ENCODE measurements at places on chromosomes 4 and X.

- no peak for ATAC-seq
Measured at GRCh38 chr4:151784706-151785105, 23.9 kb upstream of the GATB start.

- no peak for ATAC-seq
Measured at GRCh38 chr4:55545151-55545550, 1.6 kb downstream of the CLOCK start.

GRCh38 chr4:20612313-20612712, 87.9 kb upstream of the PACRGL start:
- no peak for ATAC-seq

DNA sequence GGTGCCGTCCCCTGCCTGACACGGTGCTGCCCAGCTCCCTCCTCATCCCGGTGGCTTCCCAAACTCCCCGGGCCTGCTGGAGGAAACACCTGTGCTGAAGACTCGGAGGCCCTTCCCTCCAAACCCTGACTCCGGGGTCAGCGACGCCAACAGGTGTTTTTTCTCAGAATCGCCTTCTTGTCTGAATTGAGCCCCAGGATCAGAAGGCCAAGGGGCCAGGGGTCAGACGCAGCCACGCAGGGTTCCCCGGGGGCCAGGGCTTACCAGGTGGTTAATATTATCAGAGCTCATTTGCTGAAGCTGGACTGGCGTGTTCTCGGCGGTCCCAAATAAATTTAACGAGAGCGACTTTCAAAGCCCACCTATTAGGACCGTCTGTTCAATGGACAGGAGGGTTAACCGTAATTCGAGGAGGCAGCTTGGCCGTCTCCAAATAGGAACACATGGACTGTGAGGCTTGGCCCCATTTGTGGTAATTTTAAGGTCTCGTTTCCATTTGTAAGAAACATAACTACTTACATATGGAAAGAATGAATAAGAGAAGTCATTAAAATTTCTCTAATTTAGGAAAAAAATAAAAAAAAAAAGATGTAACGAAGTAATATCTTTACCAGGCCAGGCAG, 239.3 kb downstream of the CRLF2 start:
- ATAC-seq: no peak

DNA sequence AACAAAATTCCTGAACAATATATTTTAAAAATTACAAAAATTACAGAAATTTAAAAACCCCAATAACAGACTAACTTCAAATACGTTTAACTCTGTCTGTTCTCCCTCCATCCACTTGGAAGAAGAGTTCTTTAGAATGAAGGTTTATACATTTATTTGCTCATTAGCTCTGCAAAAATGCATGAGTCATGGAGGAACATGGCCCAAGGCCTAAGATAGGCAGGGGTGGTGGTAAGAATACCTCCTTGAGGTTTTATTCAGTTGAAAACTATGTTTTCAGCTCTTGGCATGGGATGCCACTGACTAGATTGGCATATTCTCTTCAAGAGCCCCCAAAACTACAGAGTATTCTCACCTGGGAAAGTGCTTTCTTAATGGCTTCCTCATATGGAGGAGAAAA, 8.8 kb upstream of the LRRC66 start:
- ATAC-seq: peak; percentile 87

GRCh38 chr4:114734594-114734993, 136.0 kb downstream of the UGT8 start:
- no peak for ATAC-seq

DNA sequence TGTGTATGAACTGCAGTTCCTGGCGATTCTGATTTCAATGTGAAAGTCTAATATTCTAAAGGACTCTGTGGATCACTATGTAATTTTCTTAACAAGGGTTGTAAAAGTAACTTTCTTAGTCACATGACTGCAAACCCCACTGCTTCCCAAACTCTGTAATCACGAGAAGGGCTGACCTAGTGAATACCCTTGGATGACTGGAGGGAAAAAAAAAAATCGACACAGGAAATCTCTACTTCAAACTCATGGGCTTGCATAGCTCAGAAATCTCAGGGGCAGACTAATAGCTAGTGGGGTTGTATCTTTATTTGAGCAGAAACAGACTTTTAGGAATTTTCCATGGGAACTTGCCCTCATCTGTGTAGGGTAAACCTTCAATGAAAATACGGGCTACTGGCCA, 4.8 kb upstream of the MXRA5 start:
- no peak for ATAC-seq

- no peak for ATAC-seq
Measured at GRCh38 chrX:65993915-65994460, 45.9 kb downstream of the VSIG4 start.

GRCh38 chr4:168441412-168441811, 38.9 kb downstream of the DDX60L start:
- ATAC-seq: no peak

DNA sequence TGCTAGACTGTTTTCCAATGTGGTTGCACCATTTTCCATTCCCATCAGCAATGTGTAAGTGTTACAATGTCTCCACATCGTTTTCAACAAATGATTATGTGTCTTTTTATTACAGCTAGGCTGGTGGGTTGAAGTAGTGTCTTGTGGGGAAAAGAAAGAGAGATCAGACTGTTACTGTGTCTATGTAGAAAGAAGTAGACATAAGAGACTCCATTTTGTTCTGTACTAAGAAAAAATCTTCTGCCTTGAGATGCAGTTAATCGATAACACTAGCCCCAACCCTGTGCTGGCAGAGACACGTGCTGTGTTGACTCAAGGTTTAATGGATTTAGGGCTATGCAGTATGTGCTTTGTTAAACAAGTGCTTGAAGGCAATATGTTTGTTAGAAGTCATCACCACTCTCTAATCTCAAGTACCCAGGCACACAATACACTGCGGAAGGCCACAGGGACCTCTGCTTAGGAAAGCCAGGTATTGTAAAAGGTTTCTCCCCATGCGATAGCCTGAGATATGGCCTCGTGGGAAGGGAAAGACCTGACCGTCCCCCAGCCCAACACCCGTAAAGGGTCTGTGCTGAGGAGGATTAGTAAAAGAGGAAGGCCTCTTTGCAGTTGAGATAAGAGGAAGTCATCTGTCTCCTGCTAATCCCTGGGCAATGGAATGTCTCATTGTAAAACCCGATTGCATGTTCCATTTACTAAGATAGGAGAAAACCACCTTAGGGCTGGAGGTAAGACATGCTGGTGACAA, 23.0 kb upstream of the UGT2B15 start:
- no peak for ATAC-seq

- no peak for ATAC-seq
Measured at GRCh38 chr4:81724925-81725329, 253.2 kb upstream of the RASGEF1B start.

DNA sequence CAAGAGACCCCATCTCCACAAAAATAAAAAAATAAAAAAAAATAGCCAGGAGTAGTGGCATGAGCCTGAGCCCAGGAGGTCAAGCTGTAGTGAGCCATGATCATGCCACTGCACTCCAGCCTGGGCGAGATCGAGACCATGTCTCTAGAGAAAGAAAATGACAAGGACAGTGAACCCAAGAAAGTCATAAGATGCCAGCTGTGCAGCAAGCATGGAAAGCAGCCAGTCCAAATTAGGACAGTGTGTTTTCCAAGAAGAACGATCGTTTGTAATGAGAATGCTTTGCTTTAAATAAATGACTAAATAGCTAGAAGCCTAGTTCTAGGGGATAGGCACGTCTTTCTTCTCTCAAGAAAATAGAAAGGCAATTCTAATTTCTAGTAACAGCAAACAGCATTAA, 58.4 kb upstream of the MSANTD1 start:
- no peak for ATAC-seq

DNA sequence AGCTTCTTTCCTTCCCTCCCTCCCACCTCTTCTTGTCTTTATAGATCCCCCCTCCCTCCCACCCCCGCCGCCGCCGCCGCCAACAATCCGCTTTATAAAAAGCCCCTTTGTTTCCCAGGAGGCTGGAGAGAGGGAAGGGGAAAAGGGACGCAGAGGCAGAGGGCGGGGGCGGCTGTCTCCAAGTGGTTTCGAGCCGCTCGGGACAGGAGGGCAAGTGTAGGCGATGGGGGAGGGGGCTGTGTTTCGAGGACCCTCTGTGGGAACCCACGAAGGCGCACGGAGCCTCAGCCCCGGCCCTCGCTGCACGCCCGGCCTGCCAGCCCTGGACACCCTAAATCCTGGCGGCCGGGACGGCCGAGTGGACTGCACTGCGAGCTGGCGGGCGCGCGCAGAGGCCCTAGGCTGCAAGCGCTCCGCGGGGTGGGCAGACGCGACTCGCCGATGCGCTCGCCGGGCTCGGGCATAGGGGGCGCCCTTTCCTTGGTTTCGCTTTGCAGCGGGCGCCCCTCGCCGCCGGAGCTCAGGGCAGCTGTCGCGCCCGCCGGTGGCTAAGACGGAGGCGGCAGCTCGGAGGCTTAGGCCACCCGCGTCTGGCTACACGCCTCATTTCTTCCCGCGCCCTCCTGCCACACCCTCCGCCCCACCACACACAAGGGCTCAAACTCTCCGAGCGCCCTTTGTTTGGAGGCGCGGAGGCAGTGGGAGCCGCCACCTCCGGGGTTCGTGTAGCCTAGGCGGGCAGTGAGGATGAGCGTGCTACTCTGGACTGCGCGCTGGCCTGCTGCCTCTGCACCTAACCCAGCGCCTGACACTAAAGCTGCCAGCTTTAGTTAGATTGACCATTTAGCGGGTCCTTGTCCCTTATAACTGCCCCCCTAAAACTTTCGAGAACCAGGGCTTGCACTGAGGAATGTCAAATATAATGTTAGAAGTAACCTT, 2.2 kb downstream of the MAMLD1 start:
- ATAC-seq: peak; percentile 49

GRCh38 chr4:104589264-104589868, 94.7 kb upstream of the CXXC4 start:
- no peak for ATAC-seq

DNA sequence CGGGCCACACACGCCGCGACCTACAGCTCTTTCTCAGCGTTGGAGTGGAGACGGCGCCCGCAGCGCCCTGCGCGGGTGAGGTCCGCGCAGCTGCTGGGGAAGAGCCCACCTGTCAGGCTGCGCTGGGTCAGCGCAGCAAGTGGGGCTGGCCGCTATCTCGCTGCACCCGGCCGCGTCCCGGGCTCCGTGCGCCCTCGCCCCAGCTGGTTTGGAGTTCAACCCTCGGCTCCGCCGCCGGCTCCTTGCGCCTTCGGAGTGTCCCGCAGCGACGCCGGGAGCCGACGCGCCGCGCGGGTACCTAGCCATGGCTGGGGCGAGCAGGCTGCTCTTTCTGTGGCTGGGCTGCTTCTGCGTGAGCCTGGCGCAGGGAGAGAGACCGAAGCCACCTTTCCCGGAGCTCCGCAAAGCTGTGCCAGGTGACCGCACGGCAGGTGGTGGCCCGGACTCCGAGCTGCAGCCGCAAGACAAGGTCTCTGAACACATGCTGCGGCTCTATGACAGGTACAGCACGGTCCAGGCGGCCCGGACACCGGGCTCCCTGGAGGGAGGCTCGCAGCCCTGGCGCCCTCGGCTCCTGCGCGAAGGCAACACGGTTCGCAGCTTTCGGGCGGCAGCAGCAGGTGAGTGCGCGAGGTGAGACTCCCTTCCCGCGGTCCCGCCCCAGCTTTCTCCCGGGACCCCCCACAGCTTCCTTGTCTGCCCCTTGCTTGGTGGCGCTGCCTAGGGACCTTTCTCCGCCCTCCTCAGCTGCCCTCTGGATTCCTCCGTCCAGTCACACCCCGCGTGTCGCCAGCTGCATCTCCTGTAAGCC, 678 bp downstream of the BMP3 start:
- ATAC-seq: peak; percentile 66

DNA sequence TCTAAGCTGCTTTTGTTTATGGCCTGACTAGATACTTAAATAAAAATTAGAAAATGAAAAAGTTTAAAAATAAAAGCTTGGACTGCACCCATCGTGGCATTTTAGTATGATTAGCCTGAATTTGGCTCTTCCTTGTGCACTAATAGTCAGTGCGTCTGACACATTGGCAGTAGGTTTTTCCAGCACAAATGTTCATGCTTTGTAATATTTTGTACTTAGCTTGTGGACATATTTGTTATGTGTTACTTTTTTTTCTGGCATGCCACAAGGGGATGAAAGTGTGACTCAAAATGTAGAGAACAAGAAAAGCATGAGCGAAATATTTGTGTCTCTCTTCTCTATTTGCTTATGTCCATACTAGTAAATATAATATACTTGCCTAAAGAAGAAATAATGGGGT, 359.3 kb downstream of the ADGRL3 start:
- ATAC-seq: no peak

DNA sequence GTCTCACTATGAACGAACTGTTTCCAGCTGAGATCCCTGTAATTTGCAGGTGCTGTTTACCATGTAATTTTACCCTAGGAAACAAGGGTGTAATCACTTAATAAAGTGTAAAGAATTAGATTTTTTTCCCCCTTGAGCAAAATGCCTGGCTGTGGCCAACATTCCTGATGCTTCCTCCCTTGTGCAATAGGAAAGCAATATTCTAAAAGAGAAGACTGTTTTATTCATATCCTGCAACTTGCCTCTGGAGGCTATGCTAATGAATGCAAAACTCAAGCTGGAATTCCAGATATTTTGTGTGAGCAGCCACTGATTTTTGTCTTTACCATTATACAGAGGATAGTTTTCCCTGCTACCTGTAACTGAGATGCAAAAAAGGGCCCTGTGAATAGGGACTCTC, 98.0 kb downstream of the AWAT2 start:
- no peak for ATAC-seq

- ATAC-seq: no peak
Measured at GRCh38 chr4:19349416-19349815, 902.3 kb upstream of the SLIT2 start.

DNA sequence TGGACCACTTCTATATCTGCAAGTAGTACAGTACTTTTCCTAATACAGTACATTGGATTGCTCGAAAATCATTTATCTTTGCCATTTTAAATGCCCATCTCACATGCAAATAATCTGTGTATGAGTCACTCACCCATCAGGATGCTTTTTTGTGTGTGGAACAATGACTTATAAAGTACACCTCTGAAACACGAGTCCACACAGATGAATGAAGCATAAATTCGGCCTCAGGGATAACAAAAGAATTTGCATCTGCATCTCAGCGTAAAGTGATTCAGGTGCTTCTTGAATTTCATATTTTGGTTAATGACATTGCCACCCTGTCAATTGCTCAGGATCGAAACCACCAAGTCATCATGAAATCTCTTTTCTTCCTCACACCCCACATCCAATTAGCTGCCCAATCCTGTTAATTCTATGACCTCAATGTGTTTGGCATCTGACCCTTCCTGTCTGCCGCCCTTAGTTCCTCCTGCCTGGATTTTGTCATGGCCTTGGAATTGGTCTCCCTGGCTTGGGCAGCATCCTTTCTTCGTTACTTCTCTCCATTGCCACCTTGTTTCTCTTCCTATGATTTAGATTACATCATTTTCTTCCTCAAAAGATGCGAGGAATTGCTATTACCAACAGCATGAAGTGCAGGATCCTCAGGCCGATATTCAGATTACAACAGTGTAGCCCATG, 161.6 kb upstream of the MID1 start:
- no peak for ATAC-seq

- ATAC-seq: peak; percentile 81
Measured at GRCh38 chr4:112083587-112084347, 61.5 kb upstream of the FAM241A start.

- ATAC-seq: no peak
Measured at GRCh38 chr4:118774989-118775388, 60.9 kb downstream of the SEC24D start.

- no peak for ATAC-seq
Measured at GRCh38 chr4:26936284-26937065, 75.8 kb downstream of the STIM2 start.
